Choroid plexus epithelial cell (primary cell): ENCODE measurements at places on chromosomes 13 and 19.

DNA sequence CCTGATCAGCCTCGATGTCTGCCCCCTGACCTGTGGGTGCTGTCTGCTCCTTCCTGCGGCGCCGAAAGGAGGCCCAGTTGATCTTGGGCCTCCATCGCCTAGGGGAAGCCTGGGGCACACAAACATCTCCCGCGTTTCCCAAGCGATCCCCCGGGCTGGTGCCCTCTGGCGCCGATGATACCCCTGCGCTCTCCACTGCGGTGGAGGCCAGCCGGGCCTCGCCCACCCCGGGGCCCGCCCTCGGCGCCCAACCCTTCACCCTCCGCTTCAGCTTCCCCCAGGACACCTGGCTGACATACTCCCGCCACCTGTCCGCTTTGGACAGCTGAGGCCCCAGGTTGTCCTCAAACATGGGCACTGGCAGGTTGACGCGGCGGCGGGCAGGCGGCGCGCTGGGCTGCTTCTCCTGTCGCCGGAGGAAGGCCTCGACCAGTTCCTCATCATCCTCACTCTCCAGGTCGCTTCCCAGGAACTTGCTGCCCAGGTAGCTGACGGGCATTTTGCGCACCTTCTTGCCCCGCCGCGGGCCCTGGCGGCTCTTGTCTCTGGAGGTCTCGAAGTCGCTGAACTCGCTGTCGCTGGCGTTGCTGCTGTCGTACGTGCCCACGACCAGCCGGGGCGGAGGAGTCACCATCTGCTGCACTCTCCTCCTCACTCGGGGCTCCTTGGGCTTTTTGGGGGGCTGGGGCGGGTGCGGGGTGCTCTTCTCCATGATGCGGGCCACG lies 1.3 kb downstream of the CCDC8 start:
- DNase-seq = no peak

DNA sequence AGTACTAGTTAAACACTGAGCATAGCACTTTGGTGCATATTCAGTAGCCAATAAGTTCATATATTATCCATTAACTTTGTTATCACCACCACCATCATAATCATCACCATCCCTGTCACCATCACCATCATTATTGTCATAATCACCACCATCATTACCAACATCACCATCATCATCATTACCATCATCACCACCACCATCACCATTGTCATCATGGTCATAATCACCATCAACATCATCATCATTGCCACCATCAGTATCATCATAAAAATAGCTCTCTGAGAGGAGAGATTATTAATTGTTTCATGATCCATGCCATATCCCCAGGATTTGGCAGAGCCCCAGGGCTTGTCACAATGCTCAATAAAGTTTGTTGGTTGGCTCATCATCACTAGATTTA lies 49.3 kb downstream of the MBD3L1 start:
- no peak for DNase-seq

- no peak for DNase-seq
These were observed 1.1 kb upstream of the PROZ start for GRCh38 chr13:113157206-113157928.

- DNase-seq = no peak
These were observed 2.9 kb downstream of the KLK15 start for GRCh38 chr19:50830266-50831025.

DNA sequence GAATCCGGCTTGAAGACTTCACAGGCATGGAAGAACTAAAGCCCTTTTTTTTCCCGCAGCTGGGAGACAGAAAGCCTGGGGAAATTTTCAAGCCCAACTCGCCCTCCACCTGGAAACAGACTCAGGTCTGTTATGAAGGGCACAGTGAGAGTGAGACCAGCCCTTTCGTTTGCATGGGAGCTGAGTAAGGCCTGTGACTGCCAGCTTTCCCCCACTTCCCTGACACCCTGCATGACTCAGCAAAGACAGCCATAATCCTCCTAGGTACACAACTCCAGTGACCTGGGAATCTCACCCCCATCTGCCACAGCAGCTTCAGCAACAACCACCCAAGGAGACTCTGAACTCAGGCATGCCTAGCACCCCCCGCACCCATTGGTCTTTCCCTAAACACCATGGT lies 87.6 kb upstream of the ZNF91 start:
- no peak for DNase-seq

DNA sequence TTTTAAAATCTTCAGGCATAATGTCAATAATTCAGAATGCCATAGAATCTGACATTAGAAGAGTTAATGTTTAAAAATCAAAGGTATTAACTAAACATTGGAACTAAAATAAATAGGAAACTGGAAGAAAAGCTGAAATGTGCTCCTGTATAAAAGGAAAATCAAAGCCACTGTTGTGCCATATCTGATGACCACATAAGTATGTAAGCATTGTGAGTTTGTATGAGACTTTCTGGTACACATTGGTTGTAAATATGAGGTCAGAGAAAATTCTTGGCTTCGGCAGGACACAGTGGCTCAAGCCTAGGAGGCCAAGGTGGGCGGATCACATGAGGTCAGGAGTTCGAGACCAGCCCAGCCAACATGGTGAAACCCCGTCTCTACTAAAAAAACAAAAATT lies 48.3 kb upstream of the INTS6 start:
- no peak for DNase-seq

GRCh38 chr19:28454083-28454482 lies 758.9 kb downstream of the UQCRFS1 start:
- DNase-seq = peak; percentile 78

DNA sequence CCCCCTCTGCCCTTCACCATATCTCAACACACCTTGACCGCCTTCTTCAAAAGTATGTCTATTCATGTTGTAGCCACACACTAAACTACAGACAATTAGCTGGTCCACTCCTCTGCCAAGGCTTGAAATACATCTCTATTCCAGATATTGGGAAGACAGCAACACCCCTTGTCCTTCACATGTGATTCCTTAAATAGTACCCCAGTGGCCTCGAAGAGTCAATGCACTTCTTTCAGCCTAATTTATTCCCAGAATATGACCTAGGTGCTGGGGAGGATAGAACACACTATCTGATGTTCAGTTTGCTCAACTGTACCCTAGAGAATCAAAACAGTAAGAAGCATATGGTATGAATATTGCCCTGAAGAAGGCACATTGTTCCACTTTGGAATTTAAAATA lies 82.4 kb upstream of the DACH1 start:
- DNase-seq = no peak

GRCh38 chr19:51034704-51035103 lies at the start of gene KLK12:
Gene KLK12, minus strand, starts transcription at chr19:51035002. Its CDS starts 381 bp downstream, at chr19:51034621.
- DNase-seq = no peak
